ENCODE measurements at places on chromosomes 16 and 17. TPM values are rescaled to one million over a fixed set of nuclear protein-coding genes. Genes with fewer than 3 reads are reported as not detected.

The ADGRG3 gene
- not detected for total RNA-seq

The KRTAP3-1 gene
- not detected for total RNA-seq

GRCh38 chr16:23965137-23965733 is 129.5 kb downstream of the PRKCB start:
- no peak for DNase-seq
- H3K4me1 ChIP-seq = no peaks in the 10 kb centered on the region
- no peaks in the 10 kb centered on the region for H3K36me3 ChIP-seq
- H3K27me3 ChIP-seq = no peaks in the 10 kb centered on the region
- H3K4me3 ChIP-seq = no peak overlapping the region

DNA sequence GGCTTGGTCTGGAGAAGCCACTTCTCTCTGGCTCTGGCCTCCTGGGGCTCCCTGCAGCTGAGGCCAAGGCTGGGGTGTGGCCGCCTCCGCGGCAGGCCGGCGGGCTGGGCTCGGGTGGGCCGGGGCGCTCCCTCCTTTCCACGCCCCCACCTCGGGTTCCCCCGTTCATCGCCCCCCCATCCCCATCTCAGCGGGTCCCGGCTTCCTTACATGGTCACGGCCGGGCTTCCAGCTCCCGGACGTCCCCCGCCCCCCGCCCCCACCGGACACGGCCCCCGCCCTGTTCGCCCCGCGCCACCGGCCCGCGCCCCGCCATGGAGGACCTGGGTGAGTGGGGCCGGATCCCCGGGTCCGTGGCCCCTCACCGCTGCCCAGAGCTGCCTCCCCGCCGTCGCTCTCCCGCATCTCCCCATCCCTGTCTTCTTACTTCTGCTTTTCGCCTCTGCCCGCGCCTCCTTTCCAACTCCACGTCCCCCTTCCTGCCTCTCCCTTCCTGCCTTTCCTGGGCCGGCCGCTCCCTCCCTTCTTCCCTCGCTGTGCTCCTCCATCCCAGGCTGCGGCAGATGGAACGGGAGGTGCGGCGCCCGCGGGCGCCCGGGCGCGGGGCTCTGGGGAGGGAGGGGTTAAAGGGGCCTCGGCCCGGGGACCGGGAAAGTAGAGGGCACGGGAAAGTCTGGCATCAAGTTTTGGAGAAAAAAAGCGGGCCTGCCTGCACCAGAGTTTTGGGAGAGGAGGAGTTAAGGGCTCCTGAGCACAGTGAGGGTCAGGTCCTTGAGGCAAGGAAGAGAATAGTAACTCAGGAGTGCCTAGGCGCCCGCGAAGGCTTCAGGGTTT is at the start of gene TGFB1I1:
TSS of gene TGFB1I1 (plus strand) at position 278 of the 834 bp plus-strand sequence. CDS start at position 315, 37 bp downstream.
- H3K36me3 ChIP-seq = peaks cover 41% of the 10 kb centered on the region
- H3K4me3 ChIP-seq = peak within 1 kb of the TSS; percentile 89
- peak within 1 kb of the TSS; percentile 100 for H3K27ac ChIP-seq
- H3K27me3 ChIP-seq = no peaks in the 10 kb centered on the region
- H3K4me1 ChIP-seq = no peaks in the 10 kb centered on the region

- H3K4me1 ChIP-seq = no peaks in the 10 kb centered on the region
- no peak for DNase-seq
- H3K27me3 ChIP-seq = no peaks in the 10 kb centered on the region
- no peak overlapping the region for H3K4me3 ChIP-seq
- no peak overlapping the region for H3K27ac ChIP-seq
These were observed 146.9 kb downstream of the MSI2 start for GRCh38 chr17:57403236-57403635.

DNA sequence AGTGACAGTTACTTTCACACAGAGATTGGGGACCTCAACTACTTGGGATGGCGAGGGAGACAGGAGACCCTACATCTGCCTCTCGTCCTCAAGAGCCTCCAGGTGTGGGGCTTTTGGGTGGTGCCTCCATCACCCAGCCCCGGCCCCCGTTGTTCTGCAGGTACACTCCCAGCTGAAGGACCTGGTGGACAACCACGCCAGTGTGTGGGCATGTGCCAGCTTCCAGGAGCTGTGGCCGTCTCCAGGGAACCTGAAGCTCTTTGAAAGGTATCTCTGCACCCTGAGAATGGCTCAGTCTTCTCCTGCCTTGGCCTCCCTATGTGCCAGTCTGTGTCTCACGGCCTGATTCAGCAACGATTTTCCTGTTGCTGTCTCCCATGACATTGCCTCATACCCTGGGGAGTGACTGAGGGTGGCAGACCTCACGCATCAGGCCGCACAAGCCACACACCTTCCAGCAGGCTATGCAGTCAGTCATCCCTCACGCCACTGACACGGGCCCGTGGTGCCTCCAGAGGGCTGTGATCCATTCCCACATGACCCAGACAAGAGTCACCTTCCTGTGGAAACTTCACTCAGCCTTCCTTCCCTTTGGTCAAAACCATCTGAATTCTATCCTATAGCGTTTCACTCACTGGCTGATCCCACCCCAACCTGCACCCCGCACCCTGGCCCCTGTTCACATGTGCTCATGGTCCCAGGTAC is 3.7 kb downstream of the CCNF start:
- H3K27me3 ChIP-seq = no peaks in the 10 kb centered on the region
- no peak overlapping the region for H3K27ac ChIP-seq
- no peak for DNase-seq
- H3K4me1 ChIP-seq = peaks cover 3% of the 10 kb centered on the region
- no peak overlapping the region for H3K4me3 ChIP-seq

- peaks cover 5% of the 10 kb centered on the region for H3K4me1 ChIP-seq
- no peak overlapping the region for H3K27ac ChIP-seq
- no peaks in the 10 kb centered on the region for H3K36me3 ChIP-seq
- no peak overlapping the region for H3K4me3 ChIP-seq
- DNase-seq = no peak
These were observed 64.3 kb downstream of the PIGL start for GRCh38 chr17:16281351-16281750.

The MAP2K6 gene
- 6.7 TPM for total RNA-seq

The SOST gene
- total RNA-seq = 15.1 TPM

GRCh38 chr16:57937861-57938260 is 33.1 kb downstream of the CNGB1 start:
- H3K4me3 ChIP-seq = no peak overlapping the region
- H3K36me3 ChIP-seq = no peaks in the 10 kb centered on the region
- no peak overlapping the region for H3K27ac ChIP-seq
- no peak for DNase-seq
- H3K4me1 ChIP-seq = no peaks in the 10 kb centered on the region

The KRT12 gene
- not detected for total RNA-seq

The ZNF764 gene
- total RNA-seq = 10.9 TPM

The RCVRN gene
- total RNA-seq = not detected

- H3K4me1 ChIP-seq = peaks cover 12% of the 10 kb centered on the region
- peak overlapping the region; percentile 98 for H3K27ac ChIP-seq
- DNase-seq = no peak
These were observed 607 bp upstream of the NCOR1 start for GRCh38 chr17:16215965-16216316.

The MON1B gene
- 31.9 TPM for total RNA-seq

The TNFRSF13B gene
- not detected for total RNA-seq

GRCh38 chr17:83118071-83118841 is 38.8 kb downstream of the METRNL start:
- H3K27ac ChIP-seq = no peak overlapping the region
- H3K36me3 ChIP-seq = no peaks in the 10 kb centered on the region
- no peaks in the 10 kb centered on the region for H3K27me3 ChIP-seq
- DNase-seq = no peak
- no peak overlapping the region for H3K4me3 ChIP-seq
